GM13976 (cell line): ENCODE measurements at places on chromosomes 6 and 20.

DNA sequence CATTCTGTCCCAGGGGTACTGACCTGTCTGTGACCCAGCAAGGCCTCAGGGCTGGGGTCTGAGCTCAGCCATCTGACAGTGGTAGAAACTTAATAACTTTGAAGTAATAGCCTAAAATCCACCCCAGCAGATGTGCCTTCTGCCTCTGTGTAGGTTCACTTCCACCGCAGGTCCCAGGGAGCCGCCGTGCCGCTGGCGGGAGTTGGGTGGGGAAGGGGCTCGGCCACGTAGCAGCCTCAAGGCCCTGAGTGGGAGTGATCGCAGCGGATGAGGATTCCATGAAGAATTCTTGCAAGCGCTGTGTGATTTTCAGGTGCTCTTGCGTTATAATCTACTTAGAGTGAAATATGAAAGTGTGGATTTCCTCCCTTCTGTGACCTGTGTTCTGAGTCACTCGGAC lies 163.7 kb downstream of the DTNBP1 start:
- no peak for DNase-seq

DNA sequence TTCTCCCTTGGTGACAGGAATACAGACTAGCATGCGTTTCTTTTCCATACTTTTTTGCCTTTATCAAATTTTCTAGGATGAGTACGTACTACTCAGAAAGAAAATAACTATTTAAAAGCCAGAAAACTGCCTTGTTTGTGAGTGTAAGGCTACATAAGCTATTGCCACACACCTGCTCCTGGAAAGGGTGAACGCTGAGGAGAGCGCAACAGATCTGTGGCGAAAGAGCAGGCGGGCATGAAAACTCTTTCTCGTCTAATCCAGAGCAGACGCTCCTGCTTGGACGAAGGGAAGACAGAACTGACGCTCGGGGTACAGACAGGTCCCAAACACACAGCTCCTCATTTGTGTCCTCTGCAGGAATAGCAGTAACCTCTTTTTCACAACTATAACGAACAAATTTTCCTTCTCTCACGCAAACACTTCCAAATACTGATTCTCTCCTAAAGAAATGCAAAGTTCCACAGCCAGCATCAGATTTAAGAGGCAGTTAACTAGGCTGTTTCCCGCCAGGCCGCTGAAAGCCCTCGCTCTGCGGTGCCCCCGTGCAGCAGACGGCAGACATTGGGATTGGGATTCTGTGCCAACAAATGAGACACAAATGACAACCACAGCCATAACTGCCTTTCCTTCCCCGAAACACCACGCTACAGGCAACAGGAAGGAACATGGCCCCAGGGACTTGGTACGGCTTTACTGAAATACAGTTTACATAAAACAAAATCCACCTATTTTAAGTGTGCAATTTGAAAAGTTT lies 20.0 kb downstream of the TAF4 start:
- no peak for DNase-seq

- peak; percentile 86 for DNase-seq
These were observed 8.6 kb downstream of the NKX2-2 start for GRCh38 chr20:21505161-21505809.

- DNase-seq, result no peak
These were observed 29.0 kb downstream of the DAAM2 start for GRCh38 chr6:39821046-39821740.

- DNase-seq, result no peak
These were observed 619 bp upstream of the PDE7B start for GRCh38 chr6:135850882-135851281.

DNA sequence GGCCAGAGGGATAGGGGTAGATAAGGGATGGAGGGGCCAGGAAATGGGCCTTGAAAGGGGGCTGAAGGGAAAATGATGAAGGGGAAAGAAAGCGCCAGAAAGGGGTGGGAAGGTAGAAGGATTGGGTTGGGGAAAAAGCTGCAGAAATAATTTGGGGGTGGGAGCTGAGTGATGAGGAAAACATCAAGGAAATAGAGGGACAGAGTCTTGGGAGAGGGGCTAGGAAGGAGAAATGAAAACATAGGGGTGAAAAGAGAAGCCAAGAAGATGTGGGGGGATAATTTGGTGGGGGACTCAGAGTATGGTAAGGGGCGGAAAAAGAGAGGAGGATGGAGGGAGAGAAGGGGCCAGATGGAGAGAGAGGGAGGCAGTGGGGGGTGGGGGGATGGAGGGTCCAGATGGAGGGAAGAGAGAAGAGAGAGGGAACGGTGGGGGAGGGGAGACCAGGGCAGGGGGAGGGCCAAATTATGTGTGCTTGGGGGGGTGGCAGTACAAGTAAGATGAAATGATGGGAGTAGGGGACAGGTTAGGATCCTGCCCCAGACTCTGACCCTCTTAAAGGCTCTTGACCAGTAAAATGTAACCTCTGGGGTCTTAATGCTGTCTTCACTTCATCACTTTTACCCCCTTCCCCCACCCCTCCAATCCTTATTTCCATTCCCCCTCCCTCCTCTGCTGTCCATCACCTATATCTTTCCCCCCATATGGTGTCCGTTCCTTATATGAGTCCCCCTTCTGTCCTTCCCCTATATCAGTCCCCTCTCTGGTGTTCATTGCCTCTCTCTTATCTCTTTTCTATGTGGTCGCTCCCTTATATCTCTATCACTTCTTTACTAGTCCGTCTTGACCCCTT lies 852 bp downstream of the SYNGAP1 start:
- DNase-seq, result no peak

GRCh38 chr20:5484926-5485325 lies 168.2 kb upstream of the PROKR2 start:
- DNase-seq, result no peak

GRCh38 chr6:107489636-107490565 lies at the start of gene SOBP:
Gene SOBP, plus strand, starts transcription at chr6:107490117. Its CDS starts 500 bp downstream, at chr6:107490617.
- peak; percentile 68 for DNase-seq

DNA sequence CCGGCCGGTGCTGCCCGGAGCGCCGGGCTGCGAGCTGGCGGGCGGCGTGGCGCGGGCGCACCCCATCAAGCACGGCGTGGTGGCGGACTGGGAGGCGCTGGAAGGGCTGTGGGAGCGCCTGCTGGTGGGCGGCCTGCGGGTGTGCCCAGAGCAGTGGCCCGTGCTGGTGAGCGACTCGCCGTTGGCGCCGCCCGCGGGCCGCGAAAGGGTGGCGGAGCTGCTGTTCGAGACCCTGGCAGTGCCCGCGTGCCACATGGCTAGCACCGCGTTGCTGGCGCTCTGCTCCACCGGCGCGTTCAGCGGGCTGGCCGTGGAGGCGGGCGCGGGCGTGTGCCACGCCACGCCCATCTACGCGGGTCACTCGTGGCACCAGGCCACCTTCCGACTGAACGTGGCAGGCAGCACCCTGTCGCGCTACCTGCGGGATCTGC lies 517 bp downstream of the ACTL10 start:
- DNase-seq, result no peak

DNA sequence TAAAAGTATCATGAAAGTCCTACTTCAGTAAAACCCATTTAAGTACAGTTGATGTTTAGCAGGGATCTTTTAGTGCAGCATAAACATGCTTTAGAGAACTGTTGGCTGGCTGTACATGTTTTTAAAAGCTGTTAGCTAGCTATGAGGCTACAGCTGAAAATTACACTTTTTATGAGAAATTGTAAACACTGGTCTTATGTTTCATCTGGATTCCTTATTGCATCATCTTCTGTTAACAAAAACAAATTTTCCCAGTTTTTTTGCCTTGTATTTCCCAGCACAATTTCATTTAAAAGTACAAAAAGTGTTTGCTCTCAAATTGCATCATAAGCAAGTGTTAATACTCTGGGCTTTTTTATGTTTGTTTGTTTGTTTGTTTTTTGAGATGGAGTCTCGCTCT lies 18.3 kb upstream of the HLA-E start:
- DNase-seq, result no peak

DNA sequence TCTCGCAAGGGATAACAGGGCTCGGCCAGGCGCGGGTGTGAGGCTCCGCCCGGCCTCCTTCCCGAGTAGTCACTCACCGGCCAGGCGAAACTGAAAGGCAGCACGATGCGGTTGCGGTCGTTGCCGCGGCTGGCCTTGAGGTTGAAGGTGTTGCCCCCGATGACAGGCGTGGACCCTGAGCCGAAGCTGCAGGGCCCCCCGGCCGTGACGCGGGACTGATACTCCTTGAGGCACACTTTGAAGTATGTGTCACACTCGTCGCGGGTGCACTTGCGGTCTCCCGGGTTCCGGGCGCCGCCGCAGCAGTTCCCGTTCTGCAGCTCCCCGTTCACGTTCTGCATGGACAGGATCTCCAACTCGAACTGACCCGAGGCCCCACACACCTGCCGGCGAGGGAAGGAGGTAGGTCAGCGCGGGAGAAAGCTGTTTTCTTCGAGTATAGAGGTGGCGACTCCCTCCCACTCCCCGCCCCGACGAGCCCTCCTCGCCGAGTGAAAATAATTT lies 1.1 kb downstream of the JAG1 start:
- peak; percentile 55 for DNase-seq
